ENCODE measurements at places on chromosomes 12 and 14.
A peak's percentile ranks its signal among the peaks of the same experiment; 100 is the strongest.

DNA sequence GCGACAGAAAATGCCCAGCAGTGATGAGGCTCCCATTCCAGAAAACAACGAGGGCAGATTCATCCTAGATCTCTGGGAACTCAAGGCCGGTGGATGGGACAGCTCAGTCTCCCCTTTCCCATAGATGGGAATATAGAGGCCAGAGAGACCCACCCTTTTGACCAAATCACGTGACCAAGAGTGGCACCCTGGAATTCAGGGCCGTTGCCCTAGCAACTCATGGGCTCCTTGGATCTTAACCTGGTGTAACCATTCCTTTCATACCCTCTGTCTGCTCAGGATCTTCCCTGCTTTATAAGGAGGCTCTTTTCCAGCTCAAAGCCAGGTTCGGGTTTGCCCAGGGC lies 8.4 kb upstream of the LRTM2 start:
- DNase-seq: no peak

GRCh38 chr14:76292561-76292960 lies 83.4 kb upstream of the ESRRB start:
- DNase-seq: no peak

DNA sequence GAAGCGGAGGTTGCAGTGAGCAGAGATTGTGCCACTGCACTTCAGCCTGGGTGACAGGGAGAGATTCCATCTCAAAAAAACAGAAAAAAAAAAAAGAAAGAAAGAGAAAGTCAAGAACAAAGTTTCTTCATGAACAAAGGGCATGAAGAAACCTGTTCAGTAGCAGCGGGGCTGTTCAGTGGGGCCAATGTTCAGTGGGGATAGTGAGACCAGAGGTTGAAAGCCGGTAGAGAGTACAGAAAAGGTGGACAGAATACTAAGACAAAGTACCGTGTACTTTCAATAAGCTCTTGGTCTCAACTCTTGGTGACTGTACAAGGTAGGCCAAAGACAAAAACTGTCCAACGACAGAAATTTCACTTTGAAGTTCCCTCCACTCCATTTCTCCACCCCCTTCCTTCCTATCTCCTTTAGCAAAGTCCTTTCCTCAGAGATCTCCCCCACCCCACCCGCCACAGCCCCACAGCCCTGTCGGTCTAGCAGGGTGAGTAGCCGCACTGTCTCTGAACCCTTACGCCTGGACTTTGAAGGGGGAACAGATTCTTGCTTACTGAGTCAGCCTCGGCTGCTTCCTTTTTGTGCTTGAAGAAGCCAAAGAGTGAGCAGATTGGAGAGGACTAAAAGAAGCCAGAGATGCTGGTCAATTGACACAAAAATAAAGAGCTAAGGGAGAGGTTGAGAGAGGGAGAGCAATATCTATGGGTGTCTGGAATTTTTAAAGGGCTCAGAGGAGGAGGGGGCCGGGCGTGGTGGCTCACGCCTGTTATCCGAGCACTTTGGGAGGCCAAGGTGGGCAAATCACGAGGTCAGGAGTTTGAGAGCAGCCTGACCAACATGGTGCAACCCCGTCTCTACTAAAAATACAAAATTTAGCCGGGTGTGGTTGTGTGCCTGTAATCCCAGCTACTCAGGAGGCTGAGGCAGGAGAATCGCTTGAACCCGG lies 44.2 kb upstream of the FOS start:
- DNase-seq: peak; percentile 45

DNA sequence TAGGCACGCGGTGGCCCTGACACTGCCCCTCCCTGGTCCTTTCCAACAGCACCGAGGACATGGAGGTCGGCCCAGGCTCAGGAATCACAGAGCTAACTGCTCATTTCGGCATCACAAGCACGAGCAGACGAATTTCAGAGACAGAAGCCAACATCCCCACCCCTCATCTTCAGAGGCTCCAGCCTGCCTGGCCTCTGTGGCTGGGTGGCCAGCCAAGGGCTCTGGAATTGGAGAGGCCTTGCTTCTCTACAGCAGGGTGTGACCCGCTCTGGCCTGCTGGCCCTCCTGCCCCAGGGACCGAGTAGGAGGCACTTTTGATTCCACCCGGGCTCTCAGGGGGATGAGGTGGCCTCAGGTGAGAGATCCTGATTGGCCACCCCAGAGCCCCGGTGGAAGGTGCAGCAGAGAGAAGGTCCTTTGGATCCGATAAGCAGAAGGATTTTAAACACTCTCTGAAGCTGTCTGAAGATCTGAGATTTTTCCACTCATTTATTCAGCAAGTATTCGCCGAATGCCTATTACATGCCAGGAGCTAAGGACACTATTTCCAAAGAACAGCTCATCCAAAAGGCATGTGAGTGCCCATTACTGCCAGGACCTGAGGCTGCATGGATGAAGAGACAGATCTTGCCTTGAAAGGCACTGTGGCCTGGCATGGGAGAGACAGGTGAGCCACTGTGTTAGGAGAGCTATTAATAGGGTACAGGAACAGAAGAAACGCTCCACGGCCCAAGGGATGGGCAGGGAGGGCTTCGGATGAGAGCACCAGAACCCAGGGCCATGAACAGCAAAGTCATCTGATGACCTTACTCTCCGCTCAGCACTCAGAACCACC lies 10.2 kb downstream of the BAG5 start:
- DNase-seq: no peak

GRCh38 chr12:116630762-116631161 lies 71.6 kb downstream of the MAP1LC3B2 start:
- no peak for DNase-seq

DNA sequence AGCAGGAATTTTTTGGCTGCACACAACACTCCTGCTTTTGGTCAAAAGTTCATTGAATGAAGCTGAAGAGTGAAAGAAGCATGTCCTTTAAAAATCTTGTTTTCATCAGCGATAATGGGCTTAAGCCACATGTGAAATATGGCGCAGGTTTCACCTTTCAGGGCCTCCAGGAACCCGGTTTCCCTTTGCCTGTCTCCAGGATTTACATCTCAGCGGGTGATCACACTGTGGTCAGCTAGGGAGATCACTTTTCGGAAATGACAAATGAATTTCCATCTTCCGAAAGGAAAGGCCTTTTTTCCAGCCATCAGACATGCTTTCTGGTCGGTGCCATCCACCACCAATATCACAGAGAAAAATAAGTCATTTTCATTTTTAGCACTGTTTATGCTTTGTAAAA lies 727.1 kb upstream of the TBX3 start:
- peak; percentile 40 for DNase-seq

- no peak for DNase-seq
Observed at GRCh38 chr14:89773644-89774316, 180.8 kb downstream of the EFCAB11 start.

DNA sequence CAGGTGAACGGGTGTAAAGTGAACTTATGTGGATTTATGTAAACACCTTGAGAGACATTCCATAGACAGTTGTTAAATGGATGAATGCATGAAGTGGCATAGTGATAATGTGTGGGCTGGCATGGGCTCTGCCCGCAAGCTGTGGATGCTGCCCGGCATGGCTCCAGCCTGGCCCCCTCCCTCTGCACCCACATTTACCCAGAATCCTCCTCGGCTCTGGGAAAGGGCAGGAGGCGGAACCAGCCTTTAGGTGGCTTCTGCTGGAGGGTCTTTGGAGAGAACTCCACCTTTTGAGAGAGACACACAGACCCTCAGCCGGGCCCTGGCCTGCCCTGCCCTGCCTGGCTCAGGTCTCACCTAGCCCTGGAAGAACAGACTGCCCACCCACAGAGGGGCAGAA lies 18.7 kb downstream of the RASAL1 start:
- no peak for DNase-seq

DNA sequence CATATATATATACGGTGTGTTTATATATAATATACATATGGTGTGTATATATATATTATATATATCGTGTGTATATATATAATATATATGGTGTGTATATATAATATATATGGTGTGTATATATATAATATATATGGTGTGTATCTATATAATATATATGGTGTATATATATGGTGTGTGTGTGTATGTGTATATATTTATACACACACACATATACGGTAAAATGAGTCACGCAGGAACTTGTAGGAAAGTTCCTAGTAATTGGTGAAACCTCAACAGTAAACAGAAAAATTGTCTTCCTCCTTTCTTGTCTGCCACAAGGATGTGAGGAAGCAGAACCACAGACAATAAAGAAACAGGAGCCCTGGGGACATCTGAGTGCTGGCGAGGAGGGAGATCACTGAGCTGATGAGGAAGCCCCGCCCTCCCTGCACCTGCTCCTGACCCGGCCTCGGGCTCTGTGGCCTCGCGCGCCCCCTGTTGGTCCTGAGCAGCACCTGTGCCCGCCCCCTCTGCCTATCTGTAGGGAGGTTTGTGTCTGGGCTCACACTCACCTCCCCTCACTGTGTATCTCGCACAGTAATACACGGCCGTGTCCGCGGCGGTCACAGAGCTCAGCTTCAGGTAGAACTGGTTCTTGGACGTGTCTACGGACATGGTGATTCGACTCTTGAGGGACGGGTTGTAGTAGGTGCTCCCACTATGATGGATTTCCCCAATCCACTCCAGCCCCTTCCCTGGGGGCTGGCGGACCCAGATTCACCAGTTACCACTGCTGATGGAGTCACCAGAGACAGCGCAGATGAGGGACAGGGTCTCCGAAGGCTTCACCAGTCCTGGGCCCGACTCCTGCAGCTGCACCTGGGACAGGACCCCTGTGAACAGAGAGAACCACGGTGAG lies 1079.4 kb downstream of the TMEM121 start:
- DNase-seq: no peak

DNA sequence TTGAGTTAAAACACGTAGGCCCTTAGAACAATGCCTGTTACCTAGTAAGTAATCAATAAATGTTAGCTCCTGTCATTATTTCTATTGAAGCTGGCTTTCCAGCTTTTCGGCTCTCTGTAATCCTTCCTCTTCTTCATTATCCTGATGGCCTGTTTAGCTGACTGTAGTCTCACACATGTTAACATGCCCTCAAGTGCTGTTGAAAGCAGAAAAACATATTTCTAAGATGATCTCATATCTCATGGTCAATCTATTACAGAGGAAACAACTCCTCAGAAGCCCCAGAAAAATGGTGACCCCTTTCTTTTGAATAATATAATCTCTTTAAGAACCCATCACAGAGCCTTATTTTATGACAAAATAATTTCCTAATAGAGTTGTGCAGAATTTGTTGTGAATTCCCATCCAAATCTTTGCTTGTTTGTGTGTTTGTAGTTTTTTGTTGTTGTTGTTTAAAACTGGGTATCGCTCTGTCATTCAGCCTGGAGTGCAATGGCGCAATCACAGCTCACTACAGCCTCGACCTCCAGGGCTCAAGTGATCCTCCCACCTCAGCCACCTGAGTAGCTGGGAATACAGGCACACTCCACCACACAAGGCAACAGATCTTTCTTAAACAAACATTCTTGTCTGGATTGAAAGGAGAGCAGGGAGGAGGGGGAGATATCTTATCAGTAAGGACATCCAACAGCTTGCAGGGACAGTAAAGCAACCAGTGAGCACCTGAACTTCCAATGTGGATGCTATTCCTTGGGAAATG lies 242.5 kb upstream of the CAND1 start:
- no peak for DNase-seq

DNA sequence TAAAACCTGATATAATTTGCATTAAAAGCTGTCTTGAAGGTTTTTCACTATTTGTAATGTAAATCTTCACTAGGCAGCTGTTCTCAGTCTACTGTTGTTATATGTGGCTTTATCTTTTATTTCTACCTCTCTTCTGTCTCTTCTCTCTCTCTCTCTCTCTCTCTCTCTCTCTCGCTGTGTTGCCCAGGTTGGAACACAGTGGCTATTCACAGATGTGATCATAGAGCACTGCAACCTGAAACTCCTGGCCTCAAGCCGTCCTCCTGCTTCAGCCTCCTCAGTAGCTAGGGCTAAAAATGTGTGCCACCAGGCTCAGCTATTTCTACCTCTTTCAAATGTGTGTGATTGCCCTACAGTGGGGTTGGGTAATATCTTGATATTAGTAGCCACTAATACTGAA lies 21.1 kb downstream of the FUT8 start:
- no peak for DNase-seq

- no peak for DNase-seq
Observed at GRCh38 chr12:112350593-112351592, 31.3 kb downstream of the HECTD4 start.

DNA sequence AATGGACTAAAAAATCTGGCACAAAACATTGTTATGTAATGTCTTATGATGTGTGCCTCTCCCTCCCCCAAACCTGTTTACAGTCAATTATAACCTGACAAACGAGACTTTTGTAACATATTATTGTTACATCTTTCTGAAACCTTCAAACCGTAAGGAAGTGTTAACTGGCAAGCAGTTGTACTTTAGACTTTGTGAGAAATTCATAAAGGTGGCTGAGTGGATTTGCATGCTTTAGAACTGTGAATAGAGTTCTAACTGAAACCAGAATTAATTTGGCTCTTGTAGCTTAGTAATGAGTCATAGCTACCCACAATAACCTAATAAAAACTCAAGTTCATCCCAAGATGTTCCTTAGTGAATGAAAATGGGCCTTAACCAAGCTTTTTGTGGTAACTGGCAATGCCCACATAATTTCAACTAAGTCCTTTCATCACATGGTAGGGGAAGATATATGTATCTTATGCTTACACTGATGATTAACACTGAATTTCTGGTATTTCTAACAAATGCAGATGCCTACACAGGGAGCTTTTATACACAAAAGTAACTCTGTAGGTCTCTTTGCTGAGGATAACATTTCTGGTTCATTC lies 29.7 kb downstream of the RAD9B start:
- DNase-seq: no peak

DNA sequence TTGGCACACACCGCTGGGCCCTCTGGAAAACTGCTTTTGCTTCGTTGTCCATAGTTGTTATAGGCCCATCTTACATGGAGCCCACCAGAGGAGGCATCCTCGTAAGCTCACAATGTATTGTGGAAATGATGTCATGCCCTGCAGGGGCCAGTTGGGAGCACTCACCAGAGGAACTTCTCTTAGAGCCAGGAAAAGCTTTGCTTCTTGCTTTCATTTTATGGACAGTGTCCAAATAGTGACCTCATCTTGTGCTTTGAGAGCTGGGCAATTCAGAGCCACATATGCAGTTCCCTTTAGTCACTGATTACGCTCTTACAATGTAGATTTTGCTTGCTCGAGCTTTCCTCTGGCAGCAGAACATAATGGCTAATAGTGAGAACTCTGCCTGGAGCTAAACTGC lies 275.6 kb downstream of the AACS start:
- DNase-seq: peak; percentile 7

DNA sequence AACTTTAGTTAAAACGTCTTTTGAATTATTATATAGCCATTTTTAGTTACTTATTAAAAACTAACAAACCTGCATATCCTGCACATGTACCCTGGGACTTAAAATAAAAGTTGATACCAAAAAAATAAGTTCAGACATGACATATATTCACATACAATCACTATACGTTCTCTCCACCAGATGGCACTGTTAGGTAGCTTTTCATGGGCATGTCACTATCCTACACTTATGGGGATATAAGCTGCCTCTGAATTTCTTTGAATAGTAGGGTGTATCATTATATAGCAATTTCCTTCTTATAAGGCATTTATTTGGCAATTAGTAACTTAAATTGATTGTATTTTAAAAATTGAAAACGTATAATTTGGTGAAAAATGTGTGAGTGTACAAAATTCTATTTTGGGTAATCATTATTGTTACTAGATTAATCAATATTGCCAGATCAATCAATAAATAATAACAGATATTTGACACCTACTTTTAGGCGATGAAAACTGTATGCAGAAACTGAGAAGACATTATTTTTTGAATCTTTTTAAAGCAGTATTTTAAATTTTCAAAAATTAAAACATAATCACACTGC lies 31.8 kb upstream of the OR10A7 start:
- DNase-seq: peak; percentile 55

Measured in smooth muscle cell of the brain vasculature (primary cell).